ENCODE measurements at places on chromosomes 12 and 14.

- DNase-seq = no peak
Observed at GRCh38 chr12:90896821-90897220, 58.2 kb downstream of the CCER1 start.

- DNase-seq = peak; percentile 16
Observed at GRCh38 chr12:64450711-64451486, 1.0 kb upstream of the TBK1 start.

DNA sequence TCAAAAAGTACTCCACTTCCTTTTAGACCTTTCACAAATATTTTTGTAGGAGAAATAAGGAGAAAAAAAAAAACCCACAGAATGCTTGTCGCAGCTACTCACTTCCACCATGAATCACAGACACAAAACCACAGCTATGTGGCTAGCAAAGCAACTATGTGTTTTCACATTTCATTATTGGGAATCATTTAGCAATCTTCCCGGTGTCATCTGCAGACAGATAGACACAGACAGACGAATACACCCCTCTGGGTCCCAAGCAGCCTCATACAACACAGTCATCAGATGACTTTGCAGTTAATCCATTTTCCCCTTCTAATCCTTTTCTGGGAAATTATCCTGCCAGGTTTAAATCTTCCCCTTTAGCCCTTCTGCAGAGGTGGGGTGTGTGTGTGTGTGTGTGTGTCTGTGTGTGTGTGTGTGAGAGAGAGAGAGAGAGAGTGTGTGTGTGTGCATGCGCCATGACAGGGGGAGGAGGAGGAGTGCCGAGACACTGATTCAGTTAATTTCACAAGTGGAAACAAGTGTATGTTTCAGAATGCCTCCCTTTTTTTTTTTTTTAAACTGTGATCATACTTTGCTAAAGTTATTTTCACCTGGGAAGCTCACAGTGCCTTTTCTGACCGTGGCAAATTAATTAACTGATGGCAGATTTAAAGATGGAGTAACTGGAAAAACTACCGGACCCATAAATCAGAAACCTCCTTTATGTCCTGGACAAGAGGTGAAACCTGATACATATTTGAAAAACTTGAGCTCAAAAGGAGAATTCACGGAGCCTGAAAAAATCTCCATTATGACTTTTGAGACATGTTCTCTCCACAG, 39.9 kb downstream of the LTBP2 start:
- no peak for DNase-seq

GRCh38 chr14:20627346-20628027, 14.0 kb downstream of the OR6S1 start:
- DNase-seq = no peak

DNA sequence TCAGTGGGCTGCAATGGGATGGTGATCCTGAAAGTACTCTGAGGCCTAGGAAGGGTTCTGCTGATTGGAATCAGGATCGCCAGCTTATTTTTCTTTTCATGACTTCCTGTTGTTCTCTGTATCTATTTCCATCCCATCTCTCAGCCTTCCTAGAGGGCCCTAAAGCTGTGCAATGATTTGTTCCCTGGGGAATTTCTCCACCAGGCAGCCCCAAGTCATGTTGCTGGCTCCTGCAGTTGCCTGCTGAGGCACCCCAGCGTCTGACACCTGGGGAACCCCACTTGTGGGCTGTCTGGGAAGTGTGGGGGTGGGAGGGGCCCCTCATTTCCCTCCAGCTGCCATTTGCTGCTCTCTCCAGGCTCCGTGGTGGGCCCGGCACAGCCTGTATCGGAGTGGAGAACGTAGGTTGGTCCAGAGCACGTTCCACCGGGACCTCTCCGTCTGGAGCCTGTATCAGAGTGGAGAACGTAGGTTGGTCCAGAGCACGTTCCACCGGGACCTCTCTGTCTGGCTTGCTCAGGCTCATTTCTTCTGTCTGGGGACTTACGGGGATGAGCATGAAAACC, 138.3 kb downstream of the TSPAN9 start:
- no peak for DNase-seq

DNA sequence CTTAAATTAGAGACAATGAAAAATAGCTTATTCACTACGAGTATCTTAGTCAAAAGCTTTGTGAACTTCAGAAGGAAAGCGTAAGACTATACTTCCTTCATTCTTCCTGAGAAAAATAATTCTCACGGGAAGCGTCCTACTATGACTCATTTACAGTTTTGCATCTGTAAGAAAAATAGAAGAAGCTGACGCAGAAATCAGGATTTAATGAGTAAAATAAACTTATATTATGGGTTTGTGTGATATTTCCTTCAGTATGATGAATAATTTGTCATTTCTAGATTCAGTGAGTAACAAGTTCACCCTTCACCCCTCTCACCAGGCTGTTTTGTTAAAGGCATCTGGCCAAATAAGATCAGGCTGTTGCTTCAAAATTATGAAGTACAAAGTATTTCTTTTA, 17.8 kb upstream of the PDE3A start:
- no peak for DNase-seq

DNA sequence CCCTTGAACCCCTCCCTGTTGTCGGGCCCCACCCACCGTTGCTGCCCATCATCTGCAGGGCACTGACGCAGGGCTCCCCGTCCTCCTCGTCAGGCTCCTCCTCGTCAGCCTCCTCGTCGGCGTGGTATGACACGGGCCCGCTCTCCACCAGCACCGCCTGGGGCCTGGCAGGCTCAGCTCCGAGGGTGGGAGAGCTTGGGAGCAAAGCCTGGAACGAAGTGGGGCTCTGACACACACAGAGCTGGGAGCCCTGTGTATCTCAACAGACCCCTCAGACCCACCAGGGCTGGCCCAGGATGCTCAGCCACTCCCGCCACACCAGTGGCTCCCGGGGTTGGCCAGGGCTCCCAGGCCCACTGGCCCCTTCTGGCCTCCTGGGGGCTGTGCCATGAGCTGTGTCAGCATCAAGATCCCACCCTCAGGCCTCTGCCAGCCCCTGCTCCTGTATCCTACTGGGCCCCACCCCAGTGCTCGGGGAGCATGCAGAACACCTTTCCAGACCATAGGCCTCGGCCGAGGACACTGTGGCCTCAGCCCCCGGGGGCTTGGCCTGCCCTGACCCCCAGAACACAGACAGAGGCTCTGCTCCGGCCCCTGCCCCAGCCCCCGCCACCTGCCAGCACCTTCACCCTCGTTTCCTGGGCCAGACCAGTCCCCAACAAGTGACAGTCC, 30.1 kb upstream of the NUDT14 start:
- DNase-seq = no peak

DNA sequence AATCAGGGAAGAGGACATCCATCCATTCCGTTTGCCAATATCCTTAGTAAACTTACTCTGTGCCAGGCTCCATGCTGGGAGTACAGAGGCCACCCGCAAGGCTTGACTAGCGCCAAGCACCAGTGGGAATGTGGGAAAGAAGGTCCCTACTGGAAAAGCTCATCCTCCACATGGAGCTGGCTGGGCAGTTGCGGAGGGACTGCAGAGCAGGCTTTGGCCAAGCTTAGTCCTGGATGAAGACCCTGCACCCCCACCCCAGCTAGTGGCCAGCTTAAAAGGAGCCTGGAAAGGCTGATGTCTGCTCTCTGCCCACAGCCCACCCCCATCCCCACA, 22.4 kb upstream of the EIF2B2 start:
- DNase-seq = no peak

DNA sequence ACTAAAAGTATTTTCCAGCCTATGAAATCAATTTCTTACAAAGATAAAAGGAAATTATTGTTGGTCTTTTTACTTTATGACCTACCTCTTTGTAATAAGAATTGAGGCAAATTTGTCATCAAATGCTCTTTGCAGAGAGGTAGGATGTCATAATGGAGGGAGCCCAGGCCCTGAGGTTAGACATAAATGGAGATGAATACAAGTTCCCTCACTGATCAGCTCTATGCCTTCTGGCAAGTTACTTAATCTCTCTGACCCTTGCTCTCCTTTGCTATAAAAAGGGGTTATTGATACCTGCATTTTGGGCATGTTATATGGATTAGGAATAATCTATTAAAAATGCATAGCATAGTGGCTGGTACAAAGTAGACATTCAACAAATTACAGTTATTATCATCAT, 146.9 kb upstream of the KRR1 start:
- no peak for DNase-seq

DNA sequence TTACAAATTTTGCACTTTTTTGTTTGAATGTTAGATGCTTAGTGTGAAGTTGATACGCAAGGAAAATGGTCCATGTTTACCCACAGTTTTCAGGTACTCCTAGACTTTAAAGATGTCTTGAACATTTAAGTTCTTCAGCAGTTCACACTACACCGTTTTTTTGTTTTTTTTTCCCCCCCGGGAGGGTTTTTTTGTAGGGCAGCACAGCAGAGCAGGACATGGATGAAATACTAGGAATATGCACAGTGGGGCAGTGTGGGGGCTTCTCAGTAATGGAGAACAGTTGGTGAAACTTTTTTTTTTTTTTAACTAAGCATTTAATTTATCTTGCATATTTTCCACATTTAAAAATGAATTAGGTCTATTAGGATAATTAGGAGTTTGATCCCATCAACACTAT, 4.9 kb downstream of the RAN start:
- DNase-seq = no peak

DNA sequence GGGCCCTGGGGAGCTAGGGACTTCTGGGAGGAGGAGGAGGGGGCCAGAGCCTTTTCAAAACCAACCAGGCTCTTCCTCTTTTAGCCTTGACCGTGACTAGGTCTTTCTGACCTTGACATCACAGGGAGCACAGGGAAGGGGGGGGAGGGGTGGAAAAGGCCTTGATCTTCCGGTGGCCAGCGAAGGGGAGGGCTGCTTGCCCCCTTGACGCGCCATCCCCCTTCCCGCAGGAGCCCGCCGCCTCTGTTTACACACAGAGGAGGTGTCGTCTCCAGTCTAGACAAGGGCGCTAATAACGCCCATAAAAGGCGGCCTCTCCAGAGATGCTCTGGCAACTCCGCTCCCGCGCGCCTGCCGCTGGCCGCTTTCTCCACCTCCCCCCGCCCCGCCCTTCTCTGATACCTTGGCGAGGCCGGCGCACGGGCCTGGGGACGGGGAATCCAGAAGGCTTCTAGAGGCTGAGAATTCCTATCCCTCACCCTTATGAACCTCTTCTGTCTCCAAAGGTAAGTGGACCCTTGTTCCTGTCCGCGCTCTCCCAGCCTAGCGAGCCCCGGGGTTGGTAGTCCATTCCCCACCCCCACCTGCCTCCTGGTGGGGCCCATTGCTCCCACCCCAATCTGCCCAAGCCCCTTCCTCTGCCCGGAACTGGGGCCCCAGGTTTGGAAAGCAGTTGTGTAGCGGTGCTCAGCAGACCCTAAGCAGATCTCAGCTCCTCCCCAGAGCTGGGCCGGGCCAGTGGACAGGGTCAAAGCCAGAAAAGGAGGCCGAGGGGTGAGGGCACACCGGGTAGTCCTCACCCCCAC, 4.9 kb upstream of the HOXC12 start:
- no peak for DNase-seq

GRCh38 chr14:75610834-75611233, 32.4 kb downstream of the FLVCR2 start:
- DNase-seq = no peak

- no peak for DNase-seq
Observed at GRCh38 chr12:65977384-65977783, 153.1 kb downstream of the HMGA2 start.

DNA sequence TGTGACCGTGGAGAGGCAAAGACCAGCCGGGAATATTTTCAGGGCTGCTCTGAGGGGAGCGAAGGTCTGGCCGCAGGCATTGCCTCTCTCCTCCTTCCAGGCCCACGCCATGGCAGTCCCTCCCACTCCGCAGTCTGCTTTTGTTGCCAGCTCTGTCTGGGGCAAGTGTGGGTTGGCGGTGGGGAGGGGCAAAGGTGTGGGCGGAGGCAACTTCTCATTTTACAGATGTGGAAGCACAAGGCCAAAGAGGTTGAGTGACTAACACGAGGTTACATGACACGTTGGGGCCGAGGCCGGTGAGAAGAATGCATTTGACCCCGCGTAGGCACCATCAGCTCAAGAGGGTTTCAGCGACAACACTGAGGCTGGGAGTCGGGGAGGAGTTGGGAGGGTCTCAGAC, 6.1 kb upstream of the FAIM2 start:
- DNase-seq = no peak

DNA sequence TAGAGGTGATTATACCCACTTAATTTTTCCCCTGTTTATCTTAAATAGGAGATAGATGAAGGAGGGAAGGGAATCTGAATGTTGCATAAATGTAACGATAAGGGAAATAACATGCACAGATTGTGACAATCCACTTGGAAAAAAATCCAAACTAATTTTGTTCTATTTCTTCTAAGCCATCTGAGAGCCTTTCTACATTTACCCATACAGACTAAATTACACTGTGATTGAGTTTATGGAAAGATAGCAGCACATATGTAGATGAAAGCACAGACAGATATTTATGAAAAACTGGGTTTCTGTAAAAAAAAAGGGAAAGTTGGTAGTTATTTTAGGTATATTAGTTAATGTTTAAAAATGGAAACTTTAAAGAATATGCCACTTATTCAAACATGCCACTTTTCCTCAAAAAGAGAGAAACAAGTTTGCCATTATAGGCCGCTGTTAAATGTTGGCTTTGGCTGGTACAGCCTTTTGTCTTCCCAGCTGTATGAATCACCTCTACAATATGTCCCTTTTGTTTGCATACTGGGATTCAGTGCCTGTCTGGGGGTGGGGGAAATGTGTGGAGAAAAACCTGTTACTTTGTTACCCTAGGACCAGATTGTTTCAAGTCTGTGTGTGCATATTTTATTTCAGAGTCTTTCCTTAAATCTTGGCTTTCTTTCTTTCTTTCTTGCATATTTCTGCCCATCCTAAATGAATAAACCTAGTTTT, 470.2 kb upstream of the LMO3 start:
- DNase-seq = no peak

DNA sequence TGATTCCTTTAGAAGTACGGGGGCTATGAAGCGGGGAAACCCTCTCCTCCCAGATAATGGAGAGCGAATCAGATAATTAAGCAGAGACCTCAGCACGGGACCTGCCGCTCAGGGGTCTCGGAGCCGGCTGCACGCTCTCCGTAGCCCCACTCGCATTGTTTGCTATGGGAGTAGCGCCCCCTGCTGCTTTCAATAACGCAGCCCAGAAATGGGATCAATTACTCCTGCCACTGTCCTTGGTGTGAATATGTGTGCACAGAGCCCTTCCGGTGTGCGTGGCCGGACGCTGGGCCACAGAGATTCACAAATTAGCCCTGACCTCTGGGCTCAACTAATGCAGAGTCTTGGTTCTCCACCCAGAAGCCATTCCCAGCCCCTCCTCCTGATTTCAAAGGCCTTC, 76.4 kb upstream of the TMEM132C start:
- no peak for DNase-seq

DNA sequence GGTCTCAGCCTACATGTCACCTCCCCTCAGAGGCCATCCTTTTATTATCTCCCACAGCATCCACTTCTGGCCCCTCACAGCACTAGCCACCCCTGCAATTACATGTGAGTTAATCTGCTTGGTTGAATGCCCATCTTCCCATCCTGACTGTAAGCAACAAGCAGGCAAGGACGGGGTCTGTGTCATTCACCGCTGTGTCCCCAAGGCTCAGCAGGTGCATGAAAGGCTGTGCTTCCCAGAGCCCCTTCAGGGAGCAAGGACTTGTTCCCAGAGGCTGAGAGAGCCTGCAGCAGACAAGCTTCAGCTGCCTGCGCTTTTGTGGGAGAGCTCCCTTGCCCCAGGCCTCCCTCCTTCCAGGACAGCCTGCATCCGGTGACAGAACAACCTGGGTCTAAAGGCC, 172.7 kb upstream of the GSC start:
- no peak for DNase-seq
